ENCODE measurements at places on chromosomes 4 and X. TPM values are rescaled to one million over a fixed set of nuclear protein-coding genes. Genes with fewer than 3 reads are reported as not detected.

Gene REPS2
- 15.1 TPM for polyA plus RNA-seq

Gene DNAJB14
- polyA plus RNA-seq, result 22.1 TPM

Gene OPN1MW3
- not detected for polyA plus RNA-seq

Gene POLN
- polyA plus RNA-seq, result 2.8 TPM

Gene ZFX
- 10.8 TPM for polyA plus RNA-seq

Gene TRAM1L1
- polyA plus RNA-seq, result 1.8 TPM

Gene STIM2
- 18.4 TPM for polyA plus RNA-seq

Gene ADAMTS3
- 1.1 TPM for polyA plus RNA-seq

Gene WWC2
- polyA plus RNA-seq, result 8.9 TPM

Gene GYG2
- polyA plus RNA-seq, result 441 TPM

Gene SEC24B
- polyA plus RNA-seq, result 9.7 TPM

Gene SERTM2
- polyA plus RNA-seq, result not detected

Gene LNX1
- 9.8 TPM for polyA plus RNA-seq

Gene HCCS
- 22.0 TPM for polyA plus RNA-seq

Gene CLTRN
- polyA plus RNA-seq, result 0.79 TPM

Gene IGSF1
- 0.43 TPM for polyA plus RNA-seq

Gene BANK1
- 1.0 TPM for polyA plus RNA-seq

Gene DRD5
- polyA plus RNA-seq, result 0.03 TPM

Gene ANXA3
- 82.6 TPM for polyA plus RNA-seq

Gene TMPRSS11D
- 0.18 TPM for polyA plus RNA-seq

Gene ARSJ
- 0.77 TPM for polyA plus RNA-seq
